ENCODE measurements at places on chromosomes 7 and 10. TPM values are rescaled to one million over a fixed set of nuclear protein-coding genes. Genes with fewer than 3 reads are reported as not detected.

The CHCHD2 gene
- 379 TPM for total RNA-seq

The TMEM213 gene
- total RNA-seq, result 43.8 TPM

The ELOVL3 gene
- 1.3 TPM for total RNA-seq

The HABP2 gene
- 0.53 TPM for total RNA-seq

The SORCS1 gene
- total RNA-seq, result 14.5 TPM

The ABHD11 gene
- 38.5 TPM for total RNA-seq

The ZNF438 gene
- 6.3 TPM for total RNA-seq

The ZP3 gene
- total RNA-seq, result 1.5 TPM

The POLR2J3 gene
- total RNA-seq, result 48.5 TPM

The PVRIG gene
- not detected for total RNA-seq

The CPN1 gene
- 2.2 TPM for total RNA-seq

The C10orf88 gene
- 9.9 TPM for total RNA-seq

The TMEM229A gene
- total RNA-seq, result 0.06 TPM

The DNAJB9 gene
- 48.8 TPM for total RNA-seq

The SLC25A13 gene
- 45.8 TPM for total RNA-seq

The AVPI1 gene
- 9.9 TPM for total RNA-seq

The FKBP6 gene
- total RNA-seq, result not detected

The MAGI2 gene
- 56.2 TPM for total RNA-seq

The RAPGEF5 gene
- total RNA-seq, result 138 TPM

The MYL7 gene
- total RNA-seq, result not detected

The CNPY1 gene
- not detected for total RNA-seq

The CCDC3 gene
- 9.2 TPM for total RNA-seq
